ENCODE measurements at places on chromosomes 12 and 14.

GRCh38 chr12:117525766-117526165, 164.3 kb upstream of the NOS1 start:
- no peak for DNase-seq

- DNase-seq: no peak
Observed at GRCh38 chr14:93736378-93737014, 51.8 kb downstream of the PRIMA1 start.

GRCh38 chr12:76920172-76921099, 41.6 kb upstream of the CSRP2 start:
- DNase-seq: no peak

DNA sequence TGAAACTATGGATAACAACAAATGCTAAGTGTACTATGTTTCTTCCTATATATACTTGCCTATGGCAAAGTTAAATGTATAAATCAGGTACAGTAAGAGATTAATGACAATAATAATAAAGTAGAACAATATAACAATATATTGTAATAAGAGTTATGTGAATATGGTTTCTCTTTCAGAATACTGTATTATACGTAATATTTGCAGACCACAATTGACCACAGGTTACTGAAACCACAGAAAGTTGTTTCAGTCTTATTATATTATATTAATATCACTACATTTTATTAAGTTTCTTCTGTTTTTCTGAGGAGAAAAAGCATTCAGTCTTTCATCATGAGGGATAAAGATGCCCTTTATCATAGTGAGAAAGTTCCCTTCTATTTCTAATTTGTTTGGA, 131.2 kb downstream of the EML1 start:
- no peak for DNase-seq

DNA sequence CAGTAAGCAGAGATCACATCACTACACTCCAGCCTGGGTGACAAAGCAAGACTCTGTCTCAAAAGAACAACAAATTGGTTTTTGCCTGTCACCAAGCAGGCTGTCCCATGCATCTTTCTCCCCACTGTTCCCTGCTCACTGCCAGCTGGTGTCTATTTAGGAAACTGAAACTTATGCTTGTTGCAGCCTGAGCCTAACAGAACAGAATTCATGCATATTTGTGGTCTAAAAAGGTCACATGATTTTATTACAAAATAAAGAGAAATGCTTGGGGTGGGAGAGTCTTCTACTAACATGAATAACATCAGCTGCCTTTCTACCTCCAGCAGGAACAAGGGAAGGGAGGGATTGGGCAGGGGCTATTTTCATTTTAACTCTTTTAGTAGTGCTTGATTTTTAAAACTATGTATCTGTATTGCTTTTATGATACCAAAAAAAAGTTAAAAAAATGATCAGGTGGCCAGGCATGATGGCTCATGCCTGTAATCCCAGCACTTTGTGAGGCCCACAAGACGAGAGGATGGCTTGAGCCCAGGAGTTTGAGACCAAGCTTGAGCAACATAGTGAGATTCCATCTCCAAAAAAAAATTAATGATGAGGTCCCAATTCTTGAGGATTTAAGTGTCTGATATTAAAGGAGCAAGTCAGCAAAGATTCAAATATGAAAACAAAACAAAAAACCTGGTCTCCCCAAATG, 923 bp downstream of the STAT2 start:
- no peak for DNase-seq

- no peak for DNase-seq
Observed at GRCh38 chr12:53795927-53796326, 44.1 kb upstream of the CISTR start.
